Fibroblast of lung (primary cell): ENCODE measurements at places on chromosomes 2 and 18.

DNA sequence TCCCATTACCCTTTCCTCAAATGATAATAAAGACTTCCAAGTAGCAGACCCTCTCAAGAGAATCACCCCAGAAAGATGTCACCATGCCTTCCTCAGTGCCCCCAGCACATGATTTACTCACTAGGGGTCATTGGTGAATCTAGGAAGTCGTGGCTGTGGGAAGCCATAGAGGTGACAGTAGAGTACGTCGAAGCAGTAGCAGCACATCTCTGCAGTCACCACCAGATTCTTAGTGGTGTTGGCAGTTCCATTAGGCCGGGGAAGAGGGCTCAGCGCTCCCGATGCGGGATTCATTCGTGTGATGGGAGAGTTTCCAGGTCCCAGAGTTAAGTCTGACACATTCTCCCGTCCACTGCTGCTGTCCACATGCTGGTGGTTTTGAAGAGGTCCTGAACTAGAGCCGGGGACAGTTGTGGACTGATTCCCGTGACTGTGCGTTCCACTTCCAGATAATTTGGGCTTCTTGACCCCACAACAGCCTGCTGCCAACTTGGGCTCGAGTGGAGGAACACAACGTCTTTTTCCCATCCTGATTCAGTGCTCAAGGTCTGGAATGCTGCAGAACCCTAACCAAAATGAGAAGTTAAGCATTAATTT is 12.0 kb downstream of the AMMECR1L start:
- peaks cover 2% of the 10 kb centered on the region for H3K4me1 ChIP-seq
- no peak overlapping the region for H3K4me3 ChIP-seq
- no peak for DNase-seq

DNA sequence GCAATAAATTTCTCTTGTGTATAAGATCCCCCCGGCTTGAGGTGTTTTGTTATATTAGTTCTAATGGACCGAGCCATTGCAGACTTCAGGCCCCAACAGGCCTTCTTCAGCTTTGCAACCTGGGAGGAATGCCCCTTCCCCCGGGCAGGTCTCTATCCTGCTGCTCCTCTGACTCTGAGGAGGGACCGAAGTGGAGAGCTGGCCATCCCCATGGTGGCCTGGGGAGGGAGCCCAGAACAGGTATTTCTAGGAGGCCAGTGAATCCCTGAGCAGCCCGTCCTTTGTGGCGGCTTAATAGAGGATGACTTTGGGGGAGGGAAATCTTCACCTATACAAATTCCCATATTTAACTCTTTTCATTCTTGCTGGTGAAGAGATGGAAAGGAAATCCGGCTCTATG is 715.8 kb upstream of the SOX11 start:
- no peak for DNase-seq
- H3K4me1 ChIP-seq = no peaks in the 10 kb centered on the region
- H3K36me3 ChIP-seq = no peaks in the 10 kb centered on the region
- no peak overlapping the region for H3K27ac ChIP-seq
- no peak overlapping the region for H3K4me3 ChIP-seq
- H3K27me3 ChIP-seq = no peaks in the 10 kb centered on the region

DNA sequence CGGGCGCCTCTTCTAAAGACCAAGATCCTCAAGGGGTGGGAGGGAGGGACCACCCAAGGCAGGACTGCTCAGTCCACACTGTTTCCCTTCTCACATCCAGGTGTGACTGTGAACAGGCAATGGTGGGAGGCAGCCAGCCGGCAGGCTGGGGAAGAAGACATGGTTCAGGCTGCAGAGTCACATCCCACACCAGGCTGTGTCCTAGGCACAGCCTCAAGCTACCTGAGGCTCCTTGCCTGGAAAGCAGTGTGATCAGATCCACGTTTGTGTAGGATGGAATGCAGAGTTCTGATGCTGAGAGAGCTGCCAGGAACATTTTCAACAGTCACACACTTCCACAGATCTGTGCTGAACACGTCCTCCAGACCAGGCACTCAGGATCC is 16.4 kb downstream of the SLC66A2 start:
- no peak for DNase-seq
- no peak overlapping the region for H3K27ac ChIP-seq
- peaks cover 5% of the 10 kb centered on the region for H3K4me1 ChIP-seq

- DNase-seq = peak; percentile 25
- H3K36me3 ChIP-seq = peaks cover 17% of the 10 kb centered on the region
Observed at GRCh38 chr2:120991441-120991840, 255.8 kb downstream of the GLI2 start.

- no peaks in the 10 kb centered on the region for H3K27me3 ChIP-seq
- H3K4me3 ChIP-seq = no peak overlapping the region
- H3K36me3 ChIP-seq = no peaks in the 10 kb centered on the region
Observed at GRCh38 chr18:78790960-78791359, 188.7 kb upstream of the SALL3 start.

- H3K27me3 ChIP-seq = no peaks in the 10 kb centered on the region
- DNase-seq = peak; percentile 30
- no peak overlapping the region for H3K27ac ChIP-seq
- H3K4me1 ChIP-seq = peaks cover 11% of the 10 kb centered on the region
- no peak overlapping the region for H3K4me3 ChIP-seq
Observed at GRCh38 chr2:152613235-152613634, 104.0 kb downstream of the PRPF40A start.

DNA sequence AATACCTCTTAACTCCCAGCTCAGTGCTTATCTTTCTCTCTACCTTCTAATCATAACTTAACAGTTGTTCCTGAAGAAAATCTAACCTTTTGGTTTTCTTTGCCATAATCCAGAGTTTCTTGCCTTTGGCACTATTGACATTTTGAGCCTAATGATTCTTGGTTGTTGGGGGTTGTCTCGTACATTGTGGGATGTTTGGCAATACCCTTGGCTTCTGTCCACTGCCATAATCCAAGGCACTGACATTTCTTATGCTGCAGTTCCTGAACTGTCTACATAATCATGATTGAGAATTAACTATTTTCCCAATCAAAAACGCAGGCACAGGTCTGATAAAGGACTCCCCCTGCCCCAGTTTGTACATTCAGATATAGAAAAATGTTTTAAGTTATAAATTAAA is 203.2 kb upstream of the MEX3C start:
- DNase-seq = no peak
- H3K36me3 ChIP-seq = no peaks in the 10 kb centered on the region
- H3K4me3 ChIP-seq = no peak overlapping the region
- no peaks in the 10 kb centered on the region for H3K27me3 ChIP-seq
- no peak overlapping the region for H3K27ac ChIP-seq

GRCh38 chr2:236169151-236169721 is 1.1 kb upstream of the GBX2 start:
- H3K36me3 ChIP-seq = no peaks in the 10 kb centered on the region
- DNase-seq = no peak
- no peak overlapping the region for H3K27ac ChIP-seq
- H3K27me3 ChIP-seq = peaks cover 88% of the 10 kb centered on the region
- H3K4me3 ChIP-seq = no peak overlapping the region

DNA sequence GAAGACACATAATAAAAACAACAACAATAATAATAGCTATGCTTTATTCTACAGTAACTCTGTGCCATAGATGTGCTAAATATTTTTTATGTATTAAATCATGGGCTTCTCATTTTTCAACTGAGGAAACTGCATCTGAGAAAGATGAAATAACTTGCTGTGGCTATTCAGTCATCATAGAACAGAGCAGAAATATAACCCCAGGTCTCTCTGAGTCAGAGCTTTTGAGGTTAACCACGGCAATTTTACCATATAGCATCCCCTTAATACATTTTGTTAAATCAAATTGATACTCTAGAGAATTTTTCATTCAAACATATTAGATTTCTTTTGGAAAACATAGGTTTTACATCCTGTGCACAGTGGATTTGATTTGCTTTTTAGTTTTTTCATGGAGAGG is 586.6 kb upstream of the KLHL29 start:
- DNase-seq = no peak
- no peaks in the 10 kb centered on the region for H3K4me1 ChIP-seq
- H3K27me3 ChIP-seq = no peaks in the 10 kb centered on the region
- H3K36me3 ChIP-seq = no peaks in the 10 kb centered on the region

GRCh38 chr2:67258831-67259230 is 138.3 kb upstream of the ETAA1 start:
- no peak for DNase-seq
- H3K27me3 ChIP-seq = no peaks in the 10 kb centered on the region
- H3K36me3 ChIP-seq = no peaks in the 10 kb centered on the region
- H3K4me1 ChIP-seq = no peaks in the 10 kb centered on the region

DNA sequence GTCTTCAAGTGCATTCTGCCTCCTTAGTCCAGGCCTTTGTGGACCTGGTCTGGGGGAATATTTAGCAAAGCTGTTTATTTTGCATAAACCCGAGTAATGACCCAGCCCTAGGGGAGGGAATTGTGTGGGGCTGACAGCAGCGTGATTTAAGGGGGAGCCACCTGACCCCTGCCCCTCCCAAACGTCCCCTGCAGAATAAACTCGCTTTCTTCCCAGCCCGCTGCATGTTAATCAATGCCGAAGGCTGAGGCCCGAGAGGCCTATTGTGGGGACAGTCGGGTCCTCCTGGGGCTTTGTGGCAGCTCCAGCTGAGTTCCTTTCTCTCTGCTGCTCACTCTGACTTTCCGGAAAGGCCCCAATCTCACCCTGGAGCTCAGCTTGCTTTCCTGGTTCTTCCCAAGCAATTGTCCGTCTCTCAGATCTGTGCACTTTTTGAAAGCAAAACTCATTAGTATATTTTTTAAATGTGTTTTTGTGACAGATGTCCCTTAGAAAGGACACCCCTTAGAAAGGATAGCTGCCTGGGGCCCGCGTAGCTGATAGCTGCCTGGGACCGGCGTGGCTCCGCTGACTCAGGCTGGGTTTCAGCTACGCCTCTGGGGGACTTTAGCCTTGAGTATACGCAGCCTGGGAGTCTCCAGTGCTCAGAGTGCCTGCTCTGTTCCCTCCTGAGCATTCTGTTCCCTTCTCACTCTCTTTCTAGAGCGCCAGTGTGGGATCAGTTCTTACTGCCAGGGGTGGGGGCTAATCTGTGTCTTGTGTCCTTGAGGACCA is 158.3 kb downstream of the GLI2 start:
- no peak overlapping the region for H3K4me3 ChIP-seq
- no peaks in the 10 kb centered on the region for H3K36me3 ChIP-seq
- no peaks in the 10 kb centered on the region for H3K27me3 ChIP-seq
- no peak overlapping the region for H3K27ac ChIP-seq
- H3K4me1 ChIP-seq = no peaks in the 10 kb centered on the region

DNA sequence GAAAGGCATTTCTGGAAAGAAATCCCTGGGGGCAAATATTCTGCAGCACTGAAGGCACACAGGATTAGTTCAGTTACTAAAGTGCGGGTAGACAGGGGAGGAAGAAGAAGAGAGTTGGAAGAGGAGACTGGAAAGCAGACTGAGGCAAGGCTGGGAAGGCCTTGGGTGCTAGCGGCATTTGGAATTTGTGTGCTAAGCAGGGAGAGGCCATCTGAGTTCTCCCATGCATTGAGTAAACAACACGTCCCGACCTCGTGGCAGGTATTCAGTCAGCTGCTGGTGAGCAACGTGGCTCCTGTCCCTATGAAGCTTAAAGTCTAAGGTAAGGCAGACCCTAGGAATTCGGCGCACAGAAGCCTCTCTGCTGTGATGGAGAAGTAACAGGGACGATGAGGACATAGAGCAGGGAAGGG is 30.7 kb downstream of the ATP8B1 start:
- no peaks in the 10 kb centered on the region for H3K27me3 ChIP-seq
- no peak overlapping the region for H3K4me3 ChIP-seq
- no peak for DNase-seq
- no peak overlapping the region for H3K27ac ChIP-seq

GRCh38 chr2:8514796-8515758 is 166.8 kb upstream of the ID2 start:
- H3K36me3 ChIP-seq = no peaks in the 10 kb centered on the region
- no peak for DNase-seq
- H3K27me3 ChIP-seq = no peaks in the 10 kb centered on the region
- no peak overlapping the region for H3K27ac ChIP-seq
- no peaks in the 10 kb centered on the region for H3K4me1 ChIP-seq
- no peak overlapping the region for H3K4me3 ChIP-seq

DNA sequence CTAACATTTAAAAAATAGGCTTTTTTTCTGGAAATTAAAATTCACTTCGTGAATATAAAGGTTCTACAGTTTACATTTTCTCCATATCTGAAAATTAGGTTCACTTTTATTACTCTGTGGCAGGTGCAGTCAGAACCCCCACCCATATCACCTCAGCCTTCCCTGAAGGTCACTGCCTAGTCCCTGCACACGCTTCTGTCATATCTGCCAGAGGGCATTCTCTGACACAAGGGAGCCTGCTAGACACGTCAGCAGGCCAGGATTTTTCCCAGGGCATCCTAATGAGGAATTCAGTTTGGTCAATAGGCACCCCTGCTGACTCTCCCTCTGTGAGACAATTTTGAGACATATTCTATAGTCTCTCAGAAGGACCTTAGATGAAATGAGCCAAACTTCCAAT is 475.7 kb upstream of the PKDCC start:
- no peaks in the 10 kb centered on the region for H3K36me3 ChIP-seq
- H3K4me3 ChIP-seq = no peak overlapping the region
- H3K27ac ChIP-seq = no peak overlapping the region
- H3K27me3 ChIP-seq = no peaks in the 10 kb centered on the region

GRCh38 chr18:2874765-2875164 is 28.0 kb downstream of the EMILIN2 start:
- no peak for DNase-seq
- H3K4me3 ChIP-seq = no peak overlapping the region
- H3K27ac ChIP-seq = peak overlapping the region; percentile 23
- no peaks in the 10 kb centered on the region for H3K4me1 ChIP-seq

GRCh38 chr2:98541906-98542305 is 66.4 kb downstream of the COA5 start:
- no peak overlapping the region for H3K27ac ChIP-seq
- H3K4me1 ChIP-seq = no peaks in the 10 kb centered on the region
- H3K4me3 ChIP-seq = no peak overlapping the region

DNA sequence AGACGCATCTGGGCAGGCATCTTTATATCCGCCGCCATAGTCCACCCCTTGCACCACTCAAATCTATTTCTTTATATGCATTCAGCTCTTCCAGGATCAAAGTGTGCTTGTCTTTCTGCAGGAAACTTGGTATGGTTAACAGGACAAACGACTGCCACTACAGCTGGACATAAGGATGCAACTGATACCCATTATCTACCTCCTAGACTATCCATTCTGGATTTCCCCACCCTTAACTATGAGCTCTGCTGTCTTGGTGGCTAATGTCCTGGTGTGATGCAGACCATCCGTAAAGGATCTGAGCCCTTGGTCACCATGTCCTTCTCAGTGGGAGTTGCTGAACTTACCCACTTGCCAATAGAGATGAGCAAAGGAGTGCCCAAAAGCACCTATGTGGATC is 40.1 kb upstream of the SPATS2L start:
- H3K4me1 ChIP-seq = no peaks in the 10 kb centered on the region
- no peaks in the 10 kb centered on the region for H3K36me3 ChIP-seq
- no peaks in the 10 kb centered on the region for H3K27me3 ChIP-seq
- no peak overlapping the region for H3K27ac ChIP-seq
- H3K4me3 ChIP-seq = no peak overlapping the region
- no peak for DNase-seq

- peak within 1 kb of the TSS; percentile 91 for H3K4me3 ChIP-seq
- H3K27me3 ChIP-seq = no peaks in the 10 kb centered on the region
- no peaks in the 10 kb centered on the region for H3K4me1 ChIP-seq
- no peaks in the 10 kb centered on the region for H3K36me3 ChIP-seq
- peak; percentile 84 for DNase-seq
Observed at GRCh38 chr18:54357660-54358494, at the start of the genes C18orf54 and STARD6. TSS of gene C18orf54 (plus strand) at chr18:54357906. CDS start at chr18:54360573, 2,667 bp downstream. TSS of gene STARD6 (minus strand) at chr18:54357858. CDS start at chr18:54354573, 3,285 bp downstream.
